Femur (tissue), 1 donor: ENCODE measurements at places on chromosomes 1 and 21.

DNA sequence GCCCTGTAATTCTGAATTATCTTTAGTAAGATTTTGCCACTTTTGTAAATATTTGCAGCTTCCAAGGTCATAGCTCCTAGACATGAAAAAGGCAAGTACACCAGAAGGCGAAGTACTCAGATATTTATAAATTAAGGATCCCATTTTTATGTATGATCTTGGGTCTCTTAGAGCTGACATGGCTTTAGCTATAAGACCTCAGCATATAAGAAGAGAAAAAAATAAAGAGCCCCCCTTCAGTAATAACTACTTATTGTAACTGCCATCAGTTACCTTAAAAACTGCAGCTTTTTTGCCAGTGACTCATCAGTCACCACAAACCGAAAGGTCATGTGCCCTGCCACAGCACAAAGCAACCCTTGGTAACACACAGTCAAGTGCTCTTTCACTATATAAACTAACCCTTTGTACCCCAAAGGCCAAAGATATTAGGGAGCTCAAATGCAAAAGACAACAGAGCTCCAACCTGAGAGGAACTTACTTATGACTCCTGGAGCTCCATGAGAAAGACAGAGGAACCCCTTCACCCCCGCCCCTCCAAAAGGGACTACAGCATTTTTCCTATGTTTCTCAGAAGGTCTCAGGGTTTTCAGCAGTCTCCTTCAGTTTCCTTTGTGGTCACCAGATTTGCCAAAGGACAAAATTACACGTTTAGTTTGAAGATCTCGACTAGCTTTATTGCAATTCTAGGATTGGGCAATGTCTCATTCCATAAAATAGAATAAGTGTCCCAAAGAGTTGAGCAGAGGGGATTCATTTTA is 219.8 kb upstream of the DUSP10 start:
- DNase-seq, result peak; percentile 19

GRCh38 chr1:3727042-3727824 is 25.0 kb upstream of the CCDC27 start:
- no peak for DNase-seq

GRCh38 chr1:197199923-197200271 is 53.4 kb upstream of the ASPM start:
- DNase-seq, result no peak

DNA sequence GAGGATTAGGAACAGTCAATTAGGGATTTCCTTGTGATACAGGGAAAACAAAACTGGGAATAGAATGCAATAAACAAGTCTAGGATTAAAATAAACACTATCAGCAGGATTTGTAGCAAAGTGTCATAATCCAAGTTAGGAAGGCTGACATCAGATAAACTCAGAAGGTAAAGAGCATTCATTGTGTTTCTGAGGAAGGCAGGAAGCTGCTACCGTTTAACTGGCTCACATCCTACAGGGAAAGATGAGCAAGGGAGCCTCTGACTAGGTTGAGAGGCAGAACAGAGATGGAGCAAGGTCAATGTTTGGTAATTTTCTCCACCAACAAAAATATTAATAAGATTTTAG is 124.7 kb downstream of the POU2F1 start:
- DNase-seq, result no peak

DNA sequence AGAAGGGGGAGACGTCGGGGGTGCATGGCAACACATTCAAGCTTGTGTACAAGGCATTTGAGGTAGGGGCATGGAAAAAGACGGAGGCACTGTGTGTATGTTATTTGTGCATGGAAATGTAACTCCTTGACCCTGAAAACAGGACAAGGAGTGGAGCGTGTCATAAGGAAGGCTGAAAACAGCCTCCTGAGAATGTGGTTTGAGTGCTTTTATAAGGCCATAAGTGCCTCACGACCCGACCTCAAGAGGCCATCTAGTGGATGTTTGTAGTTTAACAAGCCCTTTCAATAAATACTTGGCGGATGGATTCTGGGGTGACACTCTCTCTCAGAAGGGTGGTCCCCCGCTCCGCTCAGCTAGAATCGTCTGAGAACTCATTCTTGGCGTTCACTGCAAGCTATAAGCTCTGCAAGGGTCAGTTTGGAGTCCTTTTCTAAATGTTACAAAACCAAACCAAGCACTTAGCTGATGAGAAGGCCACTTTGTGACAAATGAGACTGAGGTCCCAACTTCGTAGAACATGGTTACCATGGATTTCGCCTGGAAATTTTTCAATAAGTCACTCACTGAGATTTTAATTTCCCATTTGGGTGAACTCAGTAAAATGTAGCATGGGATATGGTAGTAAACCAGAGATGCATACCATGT is 38.8 kb upstream of the CLCA4 start:
- DNase-seq, result no peak

DNA sequence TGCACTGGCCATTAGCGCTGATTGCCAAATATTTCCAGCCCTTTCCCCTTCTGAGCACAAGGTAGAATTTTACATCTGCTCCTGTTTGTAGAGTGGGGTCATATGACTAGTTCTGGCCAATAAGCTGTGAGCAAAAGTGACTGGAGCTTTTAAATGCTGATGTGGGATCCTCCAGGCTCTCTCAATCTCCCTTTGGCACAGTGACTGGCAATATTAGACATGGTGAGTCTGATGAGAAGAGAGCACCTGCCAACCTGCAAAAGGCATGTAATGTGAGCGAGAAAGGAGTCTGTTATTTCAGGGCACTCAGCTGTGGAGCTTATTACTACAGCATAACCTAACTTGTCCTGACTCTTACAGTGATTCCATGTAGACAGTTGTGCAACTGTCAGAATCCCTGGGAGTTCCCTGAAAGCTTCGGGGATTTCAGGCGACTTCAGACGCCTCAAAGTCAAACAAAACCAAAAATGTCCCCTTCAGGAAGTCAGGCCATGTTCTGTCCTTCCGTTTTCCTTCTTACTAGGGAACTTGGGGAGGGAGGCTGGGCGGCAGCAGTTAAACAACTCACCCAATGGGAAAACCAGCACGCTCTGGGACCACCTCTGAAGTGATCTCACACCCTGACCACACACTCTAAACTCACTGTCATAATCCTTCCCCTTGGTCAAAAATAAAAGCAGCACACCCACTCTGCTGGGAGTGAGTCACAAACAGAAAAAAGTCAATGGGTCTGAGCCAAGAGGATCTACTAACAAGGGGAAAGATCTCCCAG is 3.6 kb upstream of the RASSF5 start:
- peak; percentile 69 for DNase-seq

GRCh38 chr1:232425421-232425820 is 204.5 kb downstream of the SIPA1L2 start:
- no peak for DNase-seq

GRCh38 chr1:169692756-169693460 is 18.5 kb downstream of the SELL start:
- DNase-seq, result no peak

- DNase-seq, result peak; percentile 89
Measured at GRCh38 chr1:22641906-22642636, 1.4 kb upstream of the C1QC start.

DNA sequence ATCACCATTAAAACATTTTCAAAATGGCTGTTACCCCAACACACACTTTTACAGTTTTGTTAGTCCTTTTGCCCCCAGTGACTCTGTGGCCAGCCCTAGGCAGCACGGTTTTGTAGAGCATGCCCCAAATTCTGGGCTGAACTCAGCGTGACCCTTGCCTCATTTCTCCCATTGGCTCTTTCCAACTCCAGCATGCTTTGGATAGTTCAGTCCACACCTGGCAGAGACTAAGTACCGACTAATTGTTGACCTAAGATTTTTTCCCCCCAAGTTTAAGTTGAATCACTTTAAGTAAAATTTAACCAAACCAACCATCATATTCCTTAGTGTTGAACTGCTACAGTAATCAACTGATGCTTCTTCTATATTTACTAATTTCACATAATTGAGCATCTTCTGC is 62.4 kb upstream of the LRRC8B start:
- DNase-seq, result no peak

- no peak for DNase-seq
Measured at GRCh38 chr1:89930579-89930978, 64.3 kb upstream of the ZNF326 start.

DNA sequence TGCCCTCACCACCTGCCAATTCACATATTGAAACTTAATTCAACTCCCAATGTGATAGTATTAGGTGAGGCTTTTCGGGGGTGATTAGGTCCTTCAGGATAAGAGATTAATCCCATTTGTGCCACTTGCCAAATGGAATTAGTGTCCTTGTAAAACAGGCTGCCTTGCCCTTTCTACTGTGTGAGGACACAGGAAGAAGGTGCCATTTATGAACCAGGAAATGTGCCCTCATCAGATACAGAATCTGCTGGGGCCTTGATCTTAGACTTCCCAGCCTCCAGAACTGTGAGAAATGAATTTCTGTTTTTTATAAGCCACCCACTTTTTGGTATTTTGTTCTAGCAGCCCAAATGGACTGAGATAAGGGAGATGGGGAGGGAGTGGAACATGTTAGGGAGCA is 39.1 kb upstream of the AGL start:
- DNase-seq, result no peak

DNA sequence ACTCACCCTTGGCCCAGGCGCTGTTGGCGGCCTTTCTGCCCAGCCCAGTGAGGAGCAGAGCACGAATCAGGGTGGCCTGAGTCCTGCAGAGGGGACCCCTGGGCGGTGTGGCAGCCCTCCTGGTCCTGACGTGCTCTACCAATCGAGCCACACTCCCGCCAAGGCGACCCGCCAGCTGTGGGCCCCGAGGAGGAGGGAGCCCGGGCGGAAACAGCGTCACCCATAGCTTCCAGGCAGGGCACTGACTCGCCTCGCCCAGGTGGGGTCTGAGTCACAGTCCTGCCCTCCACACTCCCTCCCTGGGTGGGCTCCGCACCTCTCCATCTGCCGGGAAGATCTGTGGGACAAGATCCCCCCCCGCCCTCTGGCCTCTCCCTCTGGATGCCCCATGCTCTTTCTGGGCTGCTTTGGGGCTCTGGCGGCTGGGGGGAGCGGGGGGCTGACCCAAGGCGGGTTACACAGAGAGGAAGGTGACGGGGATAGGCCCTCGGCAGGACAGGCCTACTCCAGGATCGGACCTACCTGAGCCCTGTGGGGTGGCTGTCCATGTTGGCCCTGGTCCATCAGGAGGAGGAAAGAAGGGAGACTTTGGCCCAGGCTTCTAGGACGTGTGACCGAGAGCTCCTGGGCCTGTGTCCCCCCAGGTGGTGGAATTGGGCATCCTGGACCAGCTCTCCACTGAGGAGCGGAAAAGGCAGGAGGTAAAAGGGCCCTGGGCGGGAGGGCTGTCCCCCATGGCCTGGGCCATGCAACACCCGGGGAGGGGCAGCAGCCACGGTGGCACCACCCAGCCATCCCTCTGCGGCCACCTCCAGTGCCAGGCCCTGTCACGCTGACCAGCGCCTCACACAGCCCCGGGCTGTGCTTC is 14.0 kb downstream of the ARHGEF16 start:
- DNase-seq, result no peak

GRCh38 chr1:196960854-196961253 is 16.5 kb upstream of the CFHR5 start:
- DNase-seq, result no peak

GRCh38 chr1:93720956-93721626 is 39.5 kb upstream of the BCAR3 start:
- no peak for DNase-seq

DNA sequence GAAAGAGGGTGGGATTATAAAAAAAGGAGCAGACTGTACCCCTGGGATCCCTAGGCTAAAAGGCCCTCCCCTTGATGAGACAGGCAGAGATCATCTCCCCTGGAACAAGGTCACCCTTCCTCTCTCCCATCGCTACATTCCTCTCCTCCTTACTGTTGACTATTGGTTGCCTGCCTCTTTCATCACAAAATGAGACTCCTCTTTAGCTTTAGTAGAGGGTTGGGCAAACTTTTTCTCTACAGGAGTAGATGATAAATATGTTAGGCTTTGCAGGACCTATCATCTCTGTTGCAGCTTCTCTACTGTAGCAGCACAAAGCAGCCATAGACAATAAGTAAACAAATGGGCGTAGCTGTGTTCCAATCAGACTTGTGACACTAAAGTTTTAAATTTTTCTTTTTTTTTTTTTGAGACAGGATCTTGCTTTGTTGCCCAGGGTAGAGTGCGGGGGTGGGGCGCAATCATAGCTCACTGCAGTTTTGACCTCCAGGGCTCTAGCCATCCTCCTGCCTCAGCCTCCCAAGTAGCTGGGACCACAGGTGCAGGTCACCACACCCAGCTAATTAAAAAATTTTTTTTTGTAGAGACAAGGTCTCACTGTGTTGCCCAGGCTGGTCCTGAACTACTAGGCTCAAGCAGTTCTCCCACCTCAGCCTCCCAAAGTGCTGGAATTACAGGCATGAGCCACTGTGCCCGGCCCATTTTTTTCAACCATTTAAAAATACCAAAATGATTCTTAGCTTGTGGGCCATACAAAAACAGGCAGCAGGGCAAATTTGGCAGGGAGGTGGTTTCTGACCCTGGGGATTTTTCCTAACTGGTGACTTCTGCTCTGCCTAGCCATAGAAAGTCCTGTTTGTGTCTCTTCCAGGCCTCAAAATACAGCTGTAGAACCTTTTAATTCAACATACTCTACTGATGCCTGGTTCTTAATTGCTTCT is 15.1 kb downstream of the MCL1 start:
- no peak for DNase-seq

DNA sequence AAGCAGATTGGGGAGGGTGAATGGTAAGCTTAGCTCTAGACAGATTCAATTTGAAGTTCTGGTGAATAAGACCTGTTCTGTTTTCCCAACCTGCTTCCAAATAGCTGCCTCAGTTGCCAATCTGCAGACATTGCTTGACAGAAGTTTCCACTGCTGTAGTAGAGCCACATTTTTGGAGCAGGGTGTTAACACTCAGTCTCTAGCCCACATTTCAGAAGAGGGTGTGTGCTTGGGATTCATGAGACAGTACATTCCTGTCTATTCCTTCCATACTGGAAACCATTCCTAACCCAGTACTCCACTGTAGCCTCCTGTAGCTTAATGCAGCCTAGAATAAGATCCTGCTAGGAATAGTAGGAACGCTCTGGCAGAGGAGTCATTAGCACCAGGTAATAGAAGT is 450.5 kb downstream of the NUF2 start:
- no peak for DNase-seq
